ENCODE measurements at places on chromosomes 5 and 9.

- no peak for DNase-seq
Observed at GRCh38 chr9:86821006-86821845, 126.1 kb downstream of the GAS1 start.

DNA sequence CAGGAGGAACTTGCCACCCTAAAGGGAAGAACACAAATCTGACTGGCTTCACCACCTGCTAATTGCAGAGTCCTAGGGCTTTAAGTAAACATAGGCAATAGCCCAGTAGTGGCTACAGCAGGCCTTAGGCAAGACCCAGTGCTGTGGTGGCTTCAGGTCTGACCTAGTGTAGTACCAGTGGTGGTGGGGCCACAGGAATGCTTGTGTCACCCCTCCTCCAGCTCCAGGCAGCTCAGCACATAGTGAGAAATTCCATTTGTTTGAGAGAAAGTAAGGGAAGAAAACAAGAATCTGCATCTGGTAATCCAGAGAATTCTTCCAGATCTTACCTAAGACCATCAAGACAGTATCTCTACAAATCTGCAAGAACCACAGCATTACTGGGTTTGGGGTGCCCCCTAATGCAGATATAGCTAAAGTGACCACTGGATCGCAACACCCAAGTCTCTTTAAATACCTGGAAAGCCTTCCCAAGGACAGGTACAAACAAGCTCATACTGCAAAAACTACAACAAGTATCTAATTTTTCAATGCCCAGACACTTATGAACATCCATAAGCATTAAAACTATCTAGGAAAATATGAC lies 102.6 kb upstream of the TRPM3 start:
- no peak for DNase-seq

DNA sequence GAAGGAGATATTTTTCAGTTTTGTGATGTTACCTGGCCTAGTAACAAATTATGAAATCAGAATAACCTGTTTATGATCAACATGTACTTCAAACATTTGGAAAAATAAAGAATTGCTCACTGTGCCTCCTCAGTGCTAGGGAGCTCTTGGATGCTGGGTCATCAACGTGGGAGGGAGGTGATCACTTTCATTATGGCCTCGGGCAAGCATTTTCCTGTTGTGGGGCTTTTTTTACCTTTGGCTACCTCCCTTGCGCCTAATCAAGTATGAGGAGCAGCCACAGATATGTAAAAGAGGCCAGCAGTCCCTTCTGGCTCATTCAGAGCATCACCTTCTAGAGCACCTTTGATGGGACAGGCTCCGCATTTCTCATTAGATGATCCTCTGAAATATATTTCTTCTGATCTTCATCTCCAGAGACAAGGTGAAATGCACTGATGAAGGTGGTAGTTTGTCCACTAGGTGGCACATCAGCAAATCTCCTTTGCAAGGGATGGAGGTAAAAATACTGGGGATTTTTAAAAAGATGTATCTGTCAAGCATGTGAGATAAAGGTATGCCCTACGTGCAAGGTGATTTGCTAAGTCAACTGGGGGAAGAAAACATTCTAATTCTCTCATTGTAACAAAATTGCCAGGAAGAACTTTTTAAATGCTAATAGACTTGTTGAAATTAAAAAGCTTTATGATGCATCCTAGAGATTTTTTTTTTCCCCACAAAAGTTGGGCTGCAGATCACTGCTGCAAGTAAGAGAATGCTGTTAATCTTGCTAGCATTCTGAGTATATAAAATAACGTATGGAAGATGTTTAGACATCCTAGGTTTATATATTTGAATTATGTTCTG lies 218.2 kb downstream of the MAST4 start:
- peak; percentile 83 for DNase-seq

- peak; percentile 93 for DNase-seq
Observed at GRCh38 chr9:110015759-110016158, 192.2 kb downstream of the C9orf152 start.

DNA sequence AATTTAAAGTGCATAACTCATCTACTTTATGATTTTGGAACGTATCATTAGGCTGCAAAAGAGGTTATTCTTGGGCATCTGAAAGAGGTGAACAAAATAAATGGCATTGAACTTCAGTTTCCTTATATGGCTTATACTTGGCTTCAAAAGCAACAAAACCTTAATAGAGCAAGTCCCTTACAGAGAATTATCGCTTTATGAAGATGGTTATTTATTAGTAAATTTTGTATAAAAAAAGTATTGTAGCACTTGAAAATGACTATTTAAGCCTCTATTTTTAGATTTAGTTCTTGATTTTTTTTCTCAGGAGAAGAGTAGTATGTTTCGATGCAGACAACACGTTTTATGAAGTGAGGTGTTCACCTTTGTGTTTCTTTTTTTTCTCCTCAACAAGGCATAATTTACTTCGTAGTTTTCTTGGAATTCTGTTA lies 2.0 kb downstream of the ERBIN start:
- no peak for DNase-seq
